ENCODE measurements at places on chromosomes 12 and 14.

DNA sequence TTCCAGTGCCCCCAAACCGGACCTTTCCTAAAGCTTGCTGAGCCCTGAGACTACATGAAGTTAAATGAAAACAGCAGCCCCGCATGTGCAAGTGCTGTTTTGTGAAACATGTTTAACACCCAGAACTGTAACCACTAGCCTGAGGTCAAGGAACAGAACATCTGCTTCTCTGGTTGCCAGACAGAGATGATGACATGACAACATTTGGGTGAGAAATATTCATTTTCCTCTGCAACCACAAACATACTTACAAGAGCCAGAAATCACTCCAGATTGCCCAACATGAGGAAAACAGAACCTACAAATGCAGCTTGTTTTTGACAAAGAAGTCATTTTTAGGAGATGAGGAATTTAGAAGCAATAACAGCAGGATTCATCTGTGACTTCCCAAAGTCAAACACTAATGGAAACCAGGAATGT is 110.4 kb downstream of the BCAT1 start:
- no peak for DNase-seq

DNA sequence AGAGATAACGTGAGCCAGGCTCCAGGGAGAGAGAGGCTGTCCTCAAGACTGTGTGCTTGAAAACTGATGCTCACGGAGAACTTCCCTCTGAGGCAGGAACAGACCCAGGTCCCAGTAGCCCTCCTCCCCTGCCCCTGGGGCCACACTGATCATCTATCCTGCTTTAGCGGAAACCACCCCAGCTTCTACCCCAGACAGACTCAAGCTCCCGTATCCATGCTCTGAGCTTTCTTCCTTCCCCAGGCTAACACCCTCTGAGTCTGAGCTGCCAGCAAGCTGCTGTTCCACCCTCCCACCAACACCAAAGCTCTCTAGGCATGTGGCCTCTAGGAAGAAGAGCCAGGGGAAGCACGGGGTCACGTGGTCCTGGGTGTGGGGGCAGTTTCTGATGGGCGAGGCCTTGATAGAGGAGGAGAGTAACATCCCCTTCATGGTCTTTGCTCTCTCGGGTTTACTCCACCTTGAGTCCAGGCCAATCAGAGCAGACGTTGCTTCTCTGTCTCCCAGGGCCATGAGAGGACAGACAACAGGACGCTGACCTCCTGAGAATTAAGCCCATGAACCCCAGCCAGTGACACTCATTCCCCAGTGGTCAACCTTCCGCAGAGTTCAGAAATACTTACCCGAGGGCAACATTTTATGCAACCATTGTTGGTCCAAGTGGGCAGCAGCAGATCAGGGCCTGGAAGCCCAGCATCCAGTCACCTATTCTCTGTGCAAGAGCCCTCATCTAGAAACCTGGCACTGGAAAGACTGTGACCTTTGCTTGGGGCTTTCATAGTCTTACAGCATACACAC is 1.4 kb downstream of the PCK2 start:
- peak; percentile 46 for DNase-seq

GRCh38 chr12:118980407-118981014 is 830 bp upstream of the SRRM4 start:
- no peak for DNase-seq

DNA sequence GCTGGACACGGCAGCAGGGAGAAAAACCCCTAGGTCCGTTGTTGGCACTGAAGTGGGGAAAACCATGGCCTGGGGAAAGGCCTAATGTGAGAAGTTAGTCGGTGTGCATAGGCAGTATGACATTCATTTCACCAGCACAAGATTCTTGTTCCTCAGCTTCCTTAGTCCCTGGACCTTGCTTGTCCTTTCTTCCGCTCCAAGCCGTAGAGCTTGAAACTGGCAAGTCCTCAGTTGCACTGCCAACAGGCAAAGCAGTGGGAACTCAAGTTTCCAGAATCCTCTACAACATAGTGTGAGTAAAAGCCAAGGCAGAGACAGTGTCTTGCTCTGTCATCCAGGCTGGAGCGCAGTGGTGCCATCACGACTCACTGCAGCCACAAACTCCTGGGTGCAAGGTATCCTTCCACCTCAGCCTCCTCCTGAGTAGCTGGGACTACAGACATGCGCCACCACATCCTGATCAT is 138.5 kb upstream of the AMIGO2 start:
- DNase-seq, result peak; percentile 39

- DNase-seq, result no peak
Observed at GRCh38 chr14:93317875-93318807, 14.7 kb downstream of the BTBD7 start.
